ENCODE measurements at places on chromosomes 11 and 22. TPM values are rescaled to one million over a fixed set of nuclear protein-coding genes. Genes with fewer than 3 reads are reported as not detected.

Gene CHRM1
- total RNA-seq = not detected

Gene COX8A
- 105 TPM for total RNA-seq

Gene MS4A1
- 0.75 TPM for total RNA-seq

Gene TREH
- total RNA-seq = not detected

Measured in CD4-positive, alpha-beta T cell (primary cell).